ENCODE measurements at places on chromosomes 2 and 18. TPM values are rescaled to one million over a fixed set of nuclear protein-coding genes. Genes with fewer than 3 reads are reported as not detected.

DNA sequence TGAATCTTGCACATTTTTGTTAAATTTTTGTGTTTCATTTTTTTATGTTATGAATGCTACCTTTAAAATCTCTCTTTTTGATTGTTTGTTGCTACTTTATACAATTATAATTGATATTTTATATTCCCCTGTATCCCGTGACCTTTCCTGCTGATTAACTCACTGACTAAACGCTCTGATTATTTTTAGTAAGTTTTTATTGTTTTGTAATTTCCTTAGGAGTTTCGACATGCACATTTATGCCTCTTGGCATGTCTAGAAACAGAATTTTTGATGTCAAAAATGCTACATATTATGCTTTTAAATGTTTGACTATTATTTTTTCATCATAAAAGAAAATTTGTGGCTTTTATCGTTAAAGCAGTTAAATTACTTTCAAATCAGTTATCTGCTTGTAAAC, 1131.6 kb upstream of the TMEFF2 start:
- H3K27ac ChIP-seq: no peak overlapping the region
- no peak overlapping the region for H3K4me3 ChIP-seq
- no peaks in the 10 kb centered on the region for H3K4me1 ChIP-seq
- H3K36me3 ChIP-seq: no peaks in the 10 kb centered on the region
- H3K27me3 ChIP-seq: no peaks in the 10 kb centered on the region

DNA sequence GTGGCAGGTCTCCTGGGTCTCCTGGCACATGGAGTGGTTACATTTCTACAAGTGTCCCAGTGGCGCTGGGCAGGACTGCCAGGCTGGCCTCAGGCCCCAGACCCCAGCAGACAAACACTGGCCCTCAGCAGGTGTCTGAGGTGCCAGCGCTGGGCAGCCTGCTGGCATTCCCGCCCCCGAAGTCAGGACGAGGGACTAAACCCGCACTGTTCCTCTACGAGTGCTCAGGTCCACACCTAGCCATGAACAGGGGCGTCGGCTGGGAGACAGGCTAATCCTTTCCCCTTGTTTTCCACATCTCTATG, 12.8 kb downstream of the SNED1 start:
- H3K4me3 ChIP-seq: no peak overlapping the region
- H3K27me3 ChIP-seq: no peaks in the 10 kb centered on the region
- H3K4me1 ChIP-seq: peaks cover 22% of the 10 kb centered on the region
- no peak overlapping the region for H3K27ac ChIP-seq
- no peaks in the 10 kb centered on the region for H3K36me3 ChIP-seq
- no peak for DNase-seq

DNA sequence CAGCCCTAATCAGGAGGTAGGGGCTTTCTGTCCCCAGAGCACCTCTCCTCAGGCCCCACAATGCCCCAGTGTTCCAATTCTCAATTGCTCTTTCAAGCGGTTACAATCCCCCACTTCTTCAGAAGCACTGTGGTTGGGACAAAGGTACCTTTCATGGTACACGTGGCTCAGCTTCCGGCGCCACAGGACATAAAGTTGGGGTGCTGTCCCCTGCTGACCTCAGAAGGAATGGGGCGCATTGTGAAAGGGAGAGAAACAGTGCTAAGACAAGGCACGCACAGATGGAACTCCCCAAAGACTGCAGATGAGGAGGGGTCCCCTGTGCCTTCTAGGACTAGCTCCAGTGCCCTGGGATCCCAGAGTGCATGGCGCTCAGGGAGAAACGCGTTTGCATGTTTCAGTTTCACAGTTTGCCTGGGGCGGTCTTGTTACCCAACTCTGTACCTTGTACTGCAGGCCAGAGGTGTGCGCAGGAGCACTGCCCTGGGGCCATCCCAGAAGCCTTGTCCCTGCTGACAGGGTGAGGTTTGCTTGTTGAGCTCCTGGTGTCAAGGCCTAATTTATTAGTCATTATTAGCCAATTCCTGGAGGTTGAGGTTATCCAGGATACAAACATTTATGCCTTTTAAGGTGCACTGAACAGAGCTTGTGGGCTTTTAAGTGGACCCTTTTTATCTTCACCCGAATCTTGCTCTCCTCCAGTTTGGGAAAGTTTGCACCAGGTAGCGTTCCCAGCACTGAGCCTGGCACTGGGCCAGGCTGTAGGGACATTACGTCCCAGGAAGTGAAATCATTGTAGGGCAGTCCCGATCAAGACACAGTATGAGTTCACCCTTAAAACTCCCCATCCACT, 7.6 kb downstream of the CNDP1 start:
- H3K27me3 ChIP-seq: no peaks in the 10 kb centered on the region
- H3K4me3 ChIP-seq: no peak overlapping the region
- H3K4me1 ChIP-seq: peaks cover 3% of the 10 kb centered on the region
- H3K27ac ChIP-seq: no peak overlapping the region
- DNase-seq: no peak

DNA sequence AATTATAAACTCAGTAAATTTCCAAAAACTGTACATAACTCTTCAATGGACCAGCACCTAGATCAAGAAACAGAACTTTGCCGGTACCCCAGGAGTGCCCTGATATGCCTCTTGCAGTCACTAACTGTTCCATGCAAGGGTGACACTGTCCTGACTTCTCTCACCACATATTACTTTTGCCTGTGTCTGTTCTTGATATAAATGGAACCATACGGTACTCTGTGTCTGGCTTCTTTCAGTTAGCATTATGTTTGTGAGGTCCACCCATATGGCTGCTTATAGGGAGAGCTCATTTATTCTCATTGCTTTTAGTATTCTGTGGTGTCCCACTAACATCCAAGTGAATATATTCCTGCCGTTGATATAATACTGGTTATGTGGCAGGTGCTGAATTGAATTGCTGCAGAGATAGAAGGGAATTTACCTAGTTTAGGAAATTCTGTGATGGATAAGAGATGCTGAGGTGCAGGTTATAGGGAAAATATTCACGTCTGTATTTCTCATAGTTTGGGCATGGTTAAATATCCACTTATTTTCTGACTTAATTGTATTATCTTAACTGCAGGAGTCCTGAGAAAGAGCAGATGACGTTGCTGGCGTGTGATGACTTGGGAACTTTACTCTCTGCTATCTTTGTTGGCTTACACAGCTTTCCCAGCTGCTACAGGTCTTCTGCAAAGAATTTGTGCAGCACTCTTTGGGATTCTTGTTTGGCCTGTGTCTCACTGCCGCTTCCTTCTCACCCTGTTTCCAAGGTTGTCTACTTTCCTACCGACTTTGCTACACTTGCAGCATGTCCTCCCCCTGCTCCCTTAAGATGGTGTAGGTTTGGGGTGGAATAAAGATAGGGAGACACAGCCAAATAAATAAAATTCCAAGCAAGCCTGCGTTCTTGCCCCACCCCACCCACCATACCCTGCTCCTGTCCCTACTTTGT, 107.9 kb downstream of the MAP4K4 start:
- no peaks in the 10 kb centered on the region for H3K27me3 ChIP-seq
- H3K4me1 ChIP-seq: peaks cover 46% of the 10 kb centered on the region
- H3K27ac ChIP-seq: peak overlapping the region; percentile 36
- no peaks in the 10 kb centered on the region for H3K36me3 ChIP-seq

DNA sequence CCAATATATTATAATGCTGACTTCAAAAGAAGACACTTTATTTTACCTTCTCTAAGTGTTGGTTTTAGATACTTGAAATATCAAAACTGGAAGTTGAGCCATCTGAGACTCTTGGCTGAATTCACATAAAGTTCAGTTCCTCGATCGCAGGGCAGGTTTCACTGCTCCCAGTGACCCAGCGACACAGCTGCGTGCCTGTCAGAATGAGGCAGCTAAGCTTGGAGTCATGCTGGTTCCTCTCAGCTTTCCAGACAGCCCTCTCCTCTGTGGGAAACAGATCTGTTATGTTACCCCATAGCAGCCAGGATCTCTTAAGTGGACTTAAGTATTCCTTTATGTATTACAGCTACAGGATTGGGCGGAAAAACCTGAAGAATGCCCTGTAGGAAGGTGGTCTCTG, 142.8 kb upstream of the ALPP start:
- no peaks in the 10 kb centered on the region for H3K36me3 ChIP-seq
- H3K27ac ChIP-seq: no peak overlapping the region
- H3K27me3 ChIP-seq: no peaks in the 10 kb centered on the region
- no peak for DNase-seq

- H3K4me1 ChIP-seq: no peaks in the 10 kb centered on the region
- H3K27ac ChIP-seq: no peak overlapping the region
- H3K36me3 ChIP-seq: no peaks in the 10 kb centered on the region
Observed at GRCh38 chr2:233982421-233983121, 65.4 kb downstream of the TRPM8 start.

THSD7B gene
- total RNA-seq: 0.04 TPM

- H3K4me3 ChIP-seq: no peak overlapping the region
- peaks cover 10% of the 10 kb centered on the region for H3K4me1 ChIP-seq
- H3K27ac ChIP-seq: no peak overlapping the region
- H3K36me3 ChIP-seq: no peaks in the 10 kb centered on the region
Observed at GRCh38 chr18:2590303-2590702, 18.9 kb downstream of the NDC80 start.

RAPGEF4 gene
- total RNA-seq: 8.8 TPM

DNA sequence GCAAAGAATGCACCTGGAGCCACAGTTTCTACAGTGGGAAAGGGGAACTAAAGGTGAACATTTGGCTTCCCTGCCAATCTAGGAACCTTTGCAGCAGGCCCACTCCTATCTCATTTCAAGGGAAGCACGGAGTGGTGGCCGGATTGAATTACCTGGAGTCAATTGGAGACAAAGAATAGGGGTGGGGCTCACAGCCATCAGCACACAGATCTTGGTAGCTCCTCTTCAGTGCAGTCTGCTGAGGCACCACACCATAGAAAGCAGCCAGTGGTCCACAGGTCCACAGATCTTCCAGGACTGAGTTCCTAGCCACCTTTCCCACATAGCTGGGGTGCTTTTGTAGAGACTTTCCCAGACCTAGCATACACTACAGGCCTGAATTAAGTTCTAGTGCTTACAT, 43.5 kb upstream of the NXPH2 start:
- H3K4me1 ChIP-seq: no peaks in the 10 kb centered on the region
- H3K36me3 ChIP-seq: no peaks in the 10 kb centered on the region
- no peaks in the 10 kb centered on the region for H3K27me3 ChIP-seq
- H3K27ac ChIP-seq: no peak overlapping the region
- no peak for DNase-seq

GRCh38 chr18:3594760-3595368, 144.9 kb downstream of the TGIF1 start:
- peaks cover 48% of the 10 kb centered on the region for H3K4me1 ChIP-seq
- peak overlapping the region; percentile 100 for H3K27ac ChIP-seq
- no peak for DNase-seq
- no peaks in the 10 kb centered on the region for H3K27me3 ChIP-seq
- peak overlapping the region; percentile 48 for H3K4me3 ChIP-seq

Data from endothelial cell of umbilical vein (primary cell).